ENCODE measurements at places on chromosomes 6 and 20. TPM values are rescaled to one million over a fixed set of nuclear protein-coding genes. Genes with fewer than 3 reads are reported as not detected.

GRCh38 chr6:32087574-32088486, 21.3 kb downstream of the TNXB start:
- H3K27me3 ChIP-seq = peaks cover 32% of the 10 kb centered on the region
- H3K27ac ChIP-seq = no peak overlapping the region
- DNase-seq = peak; percentile 61
- H3K4me1 ChIP-seq = peaks cover 2% of the 10 kb centered on the region
- H3K36me3 ChIP-seq = no peaks in the 10 kb centered on the region

DNA sequence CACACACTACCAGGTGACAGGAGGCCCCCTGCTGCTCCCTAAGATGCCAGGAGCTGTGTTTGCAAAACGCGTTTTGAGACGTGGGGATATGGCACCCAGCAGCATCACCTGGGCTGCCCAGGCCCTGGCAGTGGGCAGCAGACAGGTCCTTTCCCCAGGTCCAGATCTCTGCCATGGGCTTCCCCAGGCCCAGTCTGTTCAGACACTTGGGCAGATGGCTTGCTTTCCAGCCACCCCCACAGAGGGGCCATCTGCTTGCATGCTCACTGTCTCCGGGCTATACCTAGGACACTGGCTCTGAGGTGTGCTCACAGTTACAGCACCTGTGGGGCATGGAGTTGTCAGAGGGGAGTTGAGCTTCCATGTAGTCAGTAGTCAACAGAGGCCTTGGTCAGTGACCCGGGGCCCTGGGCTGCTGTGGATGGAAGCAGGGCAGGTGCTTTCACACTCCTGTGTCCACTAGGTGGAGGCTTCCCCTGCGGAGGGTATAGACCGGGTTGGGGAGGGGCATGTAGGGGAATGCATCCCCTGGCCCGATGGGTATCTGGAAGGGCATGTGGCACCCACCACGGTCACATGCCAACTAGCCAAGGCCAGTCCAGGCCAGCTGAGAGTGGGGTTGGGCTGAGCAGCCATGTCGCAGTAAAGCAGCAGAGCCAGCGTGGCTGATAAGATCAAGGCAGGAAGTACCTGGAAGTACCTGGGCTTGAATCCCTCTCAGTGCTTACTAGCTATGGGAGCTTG, 185.4 kb upstream of the SLC24A3 start:
- peaks cover 5% of the 10 kb centered on the region for H3K27me3 ChIP-seq
- DNase-seq = no peak
- H3K4me3 ChIP-seq = no peak overlapping the region

DNA sequence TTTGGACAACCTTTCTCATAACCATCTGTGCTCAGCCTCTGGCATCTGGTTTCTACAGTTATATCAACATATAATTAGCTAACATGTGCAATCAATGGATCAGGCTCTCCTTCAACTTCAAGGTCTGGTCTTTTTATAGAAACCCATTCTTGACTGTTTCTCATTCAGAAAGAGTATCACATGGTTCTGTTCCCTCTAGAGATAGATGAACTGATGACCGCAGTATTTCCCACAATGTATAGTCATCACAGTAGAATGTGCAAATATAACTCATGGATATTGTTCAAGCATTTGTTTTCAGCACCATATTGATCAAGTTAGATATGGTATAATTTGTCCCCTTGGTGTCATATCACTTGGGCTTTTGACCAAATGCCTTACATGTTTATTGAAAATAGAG, 656.2 kb downstream of the FRK start:
- no peaks in the 10 kb centered on the region for H3K4me1 ChIP-seq
- no peaks in the 10 kb centered on the region for H3K27me3 ChIP-seq
- no peak overlapping the region for H3K27ac ChIP-seq
- H3K36me3 ChIP-seq = no peaks in the 10 kb centered on the region
- H3K4me3 ChIP-seq = no peak overlapping the region

DNA sequence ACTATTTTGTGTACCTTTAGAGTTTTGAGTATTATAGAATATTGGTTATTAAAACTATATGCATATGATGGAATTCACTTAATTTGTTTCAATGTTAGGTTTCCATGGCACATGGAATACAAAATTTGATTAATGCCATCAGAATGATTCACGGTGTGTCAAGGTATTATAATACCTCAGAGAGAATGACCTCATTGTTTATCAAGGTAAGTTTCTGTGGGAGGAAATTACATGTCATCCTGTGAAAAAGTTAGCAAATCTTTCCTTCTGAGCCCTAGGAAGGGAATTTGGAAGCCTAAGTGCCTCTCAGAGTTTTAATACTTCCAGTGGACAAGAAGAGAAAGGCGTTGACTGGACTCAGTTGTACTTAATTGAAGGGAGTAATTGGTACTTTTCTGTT, 40.8 kb downstream of the DNAH8 start:
- H3K4me1 ChIP-seq = no peaks in the 10 kb centered on the region
- DNase-seq = no peak
- H3K36me3 ChIP-seq = peaks cover 2% of the 10 kb centered on the region

- H3K36me3 ChIP-seq = peaks cover 5% of the 10 kb centered on the region
- no peaks in the 10 kb centered on the region for H3K27me3 ChIP-seq
- no peak for DNase-seq
- H3K27ac ChIP-seq = no peak overlapping the region
- H3K4me1 ChIP-seq = peaks cover 7% of the 10 kb centered on the region
Observed at GRCh38 chr6:147075381-147075780, 128.8 kb upstream of the STXBP5 start.

GRCh38 chr6:112044856-112045255, 9.0 kb upstream of the CCN6 start:
- H3K4me1 ChIP-seq = peaks cover 17% of the 10 kb centered on the region
- H3K27ac ChIP-seq = no peak overlapping the region
- DNase-seq = no peak
- H3K36me3 ChIP-seq = no peaks in the 10 kb centered on the region
- H3K4me3 ChIP-seq = no peak overlapping the region

DNA sequence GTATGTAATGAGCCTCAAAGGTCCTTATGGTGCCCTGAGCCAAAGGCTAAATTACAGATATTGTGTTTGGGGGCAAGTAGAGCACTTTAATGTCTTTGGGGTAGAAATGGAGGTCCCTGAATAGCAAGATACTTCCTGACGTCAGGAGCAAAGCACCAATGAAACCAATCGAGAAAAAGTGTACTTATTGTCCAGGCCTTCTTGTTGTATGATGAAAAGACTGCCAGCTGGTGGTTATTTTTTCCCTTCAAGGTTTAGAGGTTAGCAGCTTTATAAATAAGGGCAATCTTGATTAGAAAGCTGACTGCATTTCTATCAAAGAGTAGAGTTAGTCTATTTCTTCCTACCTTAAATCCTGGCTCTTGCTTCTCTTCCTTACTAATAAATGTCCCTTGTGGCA, 76.1 kb upstream of the HSF2 start:
- peak overlapping the region; percentile 92 for H3K4me3 ChIP-seq
- peaks cover 19% of the 10 kb centered on the region for H3K4me1 ChIP-seq
- H3K27ac ChIP-seq = peak overlapping the region; percentile 90
- peaks cover 1% of the 10 kb centered on the region for H3K27me3 ChIP-seq
- no peak for DNase-seq
- peaks cover 4% of the 10 kb centered on the region for H3K36me3 ChIP-seq

DNA sequence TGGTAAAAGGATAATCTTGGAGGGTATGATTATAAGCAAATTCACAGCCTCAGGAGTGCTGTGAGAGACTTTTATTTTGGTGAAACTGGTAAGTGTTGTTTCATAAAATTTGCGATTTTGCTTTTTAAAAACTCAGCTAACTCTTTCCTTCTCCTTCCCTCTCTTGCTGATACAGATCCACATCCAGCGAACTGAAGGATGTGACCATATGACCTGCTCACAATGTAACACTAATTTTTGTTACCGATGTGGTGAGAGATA, 77.2 kb upstream of the TPD52L1 start:
- H3K4me1 ChIP-seq = no peaks in the 10 kb centered on the region
- DNase-seq = no peak
- no peaks in the 10 kb centered on the region for H3K36me3 ChIP-seq
- H3K27me3 ChIP-seq = no peaks in the 10 kb centered on the region
- no peak overlapping the region for H3K27ac ChIP-seq

DNA sequence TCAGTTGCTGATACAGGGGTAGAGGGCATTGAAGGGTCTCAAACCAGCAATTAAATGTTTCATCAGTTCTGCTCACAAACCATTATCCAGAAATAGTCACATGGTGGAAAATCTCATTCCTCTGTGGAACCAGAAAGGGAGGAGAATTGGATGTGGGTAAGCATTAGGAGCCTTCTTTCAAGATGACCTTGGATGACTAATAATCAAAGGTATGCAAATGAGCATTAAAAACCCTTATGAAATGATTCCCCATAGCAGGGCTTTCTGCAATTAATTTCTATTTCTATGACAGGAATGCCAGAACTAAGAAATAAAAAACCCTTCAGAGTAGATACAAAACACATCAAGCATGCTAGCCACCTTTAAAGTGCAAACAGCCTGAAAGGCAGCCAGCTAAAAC, 37.4 kb upstream of the HCRTR2 start:
- no peak overlapping the region for H3K4me3 ChIP-seq
- H3K27ac ChIP-seq = no peak overlapping the region
- no peaks in the 10 kb centered on the region for H3K4me1 ChIP-seq
- no peaks in the 10 kb centered on the region for H3K27me3 ChIP-seq
- H3K36me3 ChIP-seq = no peaks in the 10 kb centered on the region

DNA sequence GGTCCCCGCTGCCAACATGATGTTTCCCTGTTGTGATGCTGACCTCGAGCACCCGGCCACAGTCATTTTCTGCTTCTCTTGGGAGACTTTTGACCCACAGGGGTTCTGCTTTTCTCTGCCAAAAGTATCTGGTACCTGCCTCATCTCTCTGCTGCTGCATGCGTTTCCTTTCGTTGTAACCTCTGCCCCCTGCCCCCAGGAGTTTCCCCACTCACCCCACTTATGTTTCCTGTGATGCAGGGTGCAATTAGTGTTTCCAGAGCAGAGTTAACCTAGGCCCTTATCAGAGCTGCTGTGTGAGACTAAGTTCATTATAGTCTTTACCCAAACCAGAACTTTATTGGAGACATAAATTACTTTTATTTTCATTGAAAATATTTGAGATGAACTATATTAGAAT, 65.2 kb upstream of the EDN3 start:
- H3K27ac ChIP-seq = no peak overlapping the region
- peaks cover 12% of the 10 kb centered on the region for H3K4me1 ChIP-seq
- no peak overlapping the region for H3K4me3 ChIP-seq
- peaks cover 23% of the 10 kb centered on the region for H3K36me3 ChIP-seq

DNA sequence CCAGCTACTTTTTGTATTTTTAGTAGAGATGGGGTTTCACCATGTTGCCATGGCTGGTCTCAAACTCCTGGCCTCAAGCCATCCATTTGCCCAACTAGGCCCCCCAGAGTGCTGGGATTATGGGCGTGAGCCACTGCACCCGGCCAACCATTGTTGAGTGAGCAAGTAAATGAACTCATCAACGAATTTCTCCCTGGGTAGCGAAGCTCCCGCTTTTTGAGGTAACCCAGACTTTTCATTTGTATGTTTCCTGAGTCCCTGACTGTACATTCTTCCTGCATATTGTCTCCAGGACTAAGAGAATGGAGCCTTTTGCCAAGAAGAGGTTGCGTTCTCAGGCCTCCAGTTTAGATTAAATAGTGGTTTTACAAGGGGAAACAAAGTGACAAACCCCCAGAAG, 36.4 kb downstream of the RIPOR3 start:
- H3K36me3 ChIP-seq = no peaks in the 10 kb centered on the region
- no peaks in the 10 kb centered on the region for H3K4me1 ChIP-seq
- no peak for DNase-seq
- H3K27me3 ChIP-seq = no peaks in the 10 kb centered on the region

- no peak overlapping the region for H3K4me3 ChIP-seq
- DNase-seq = peak; percentile 56
- H3K27ac ChIP-seq = no peak overlapping the region
- H3K27me3 ChIP-seq = peaks cover 21% of the 10 kb centered on the region
Observed at GRCh38 chr6:170174771-170175643, 115.9 kb downstream of the DLL1 start.

- no peaks in the 10 kb centered on the region for H3K36me3 ChIP-seq
- DNase-seq = no peak
- no peak overlapping the region for H3K27ac ChIP-seq
- H3K4me1 ChIP-seq = no peaks in the 10 kb centered on the region
- H3K27me3 ChIP-seq = peaks cover 2% of the 10 kb centered on the region
- no peak overlapping the region for H3K4me3 ChIP-seq
Observed at GRCh38 chr20:61768571-61769285, 297.0 kb downstream of the TAF4 start.

GRCh38 chr6:108115598-108116058, 41.1 kb upstream of the OSTM1 start:
- no peak overlapping the region for H3K4me3 ChIP-seq
- DNase-seq = no peak
- peaks cover 45% of the 10 kb centered on the region for H3K27me3 ChIP-seq

- no peak overlapping the region for H3K4me3 ChIP-seq
- H3K4me1 ChIP-seq = no peaks in the 10 kb centered on the region
- H3K36me3 ChIP-seq = no peaks in the 10 kb centered on the region
- H3K27me3 ChIP-seq = no peaks in the 10 kb centered on the region
Observed at GRCh38 chr6:168825226-168826077, 384.5 kb downstream of the SMOC2 start.

DNA sequence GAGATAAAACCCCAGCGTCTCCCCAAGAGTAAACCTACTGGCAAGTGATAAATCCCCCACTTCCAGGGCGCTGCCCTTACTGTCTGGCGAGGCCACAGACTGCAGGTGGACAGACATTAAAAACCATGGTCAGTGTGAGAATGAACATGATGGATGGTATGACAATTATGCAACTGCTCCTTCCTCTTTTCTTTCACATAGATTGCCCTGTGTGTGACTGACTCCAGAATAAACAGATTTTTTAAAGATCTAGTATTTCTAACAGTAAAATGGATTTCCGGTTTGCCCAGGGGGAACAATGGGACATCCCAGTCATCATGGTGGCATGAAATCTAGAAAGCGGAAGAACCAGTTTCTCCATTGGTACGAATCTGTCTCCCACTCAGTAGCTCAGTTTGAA, 153.7 kb downstream of the FOXC1 start:
- no peak for DNase-seq
- no peak overlapping the region for H3K4me3 ChIP-seq
- H3K36me3 ChIP-seq = peaks cover 25% of the 10 kb centered on the region
- no peak overlapping the region for H3K27ac ChIP-seq
- H3K27me3 ChIP-seq = no peaks in the 10 kb centered on the region

DACT2 gene
- not detected for total RNA-seq

ANKRD66 gene
- total RNA-seq = not detected

BPIFB1 gene
- not detected for total RNA-seq

METTL24 gene
- total RNA-seq = 1.2 TPM

ZBTB46 gene
- not detected for total RNA-seq

HLA-DRB1 gene
- total RNA-seq = 23.9 TPM

PAK5 gene
- not detected for total RNA-seq

CLPSL1 gene
- total RNA-seq = not detected

PPP1R3G gene
- total RNA-seq = 0.08 TPM

DBNDD2 gene
- 13.9 TPM for total RNA-seq

APOBEC2 gene
- not detected for total RNA-seq

BNIP5 gene
- not detected for total RNA-seq

CDSN gene
- not detected for total RNA-seq

DDX27 gene
- total RNA-seq = 65.2 TPM

PTPRT gene
- total RNA-seq = not detected

NFATC2 gene
- 36.3 TPM for total RNA-seq

RWDD1 gene
- total RNA-seq = 39.0 TPM

CCN6 gene
- not detected for total RNA-seq

SRMS gene
- not detected for total RNA-seq

SUN5 gene
- not detected for total RNA-seq

BCAS1 gene
- not detected for total RNA-seq
